BJ (cell line): ENCODE measurements at places on chromosomes 4 and X.

- no peak for DNase-seq
Measured at GRCh38 chr4:67871867-67872266, 11.9 kb downstream of the TMPRSS11D start.

- DNase-seq = no peak
Measured at GRCh38 chr4:165207016-165207430, 338 bp upstream of the KLHL2 start.

- no peak for DNase-seq
Measured at GRCh38 chr4:60611762-60612496, 588.2 kb upstream of the ADGRL3 start.

DNA sequence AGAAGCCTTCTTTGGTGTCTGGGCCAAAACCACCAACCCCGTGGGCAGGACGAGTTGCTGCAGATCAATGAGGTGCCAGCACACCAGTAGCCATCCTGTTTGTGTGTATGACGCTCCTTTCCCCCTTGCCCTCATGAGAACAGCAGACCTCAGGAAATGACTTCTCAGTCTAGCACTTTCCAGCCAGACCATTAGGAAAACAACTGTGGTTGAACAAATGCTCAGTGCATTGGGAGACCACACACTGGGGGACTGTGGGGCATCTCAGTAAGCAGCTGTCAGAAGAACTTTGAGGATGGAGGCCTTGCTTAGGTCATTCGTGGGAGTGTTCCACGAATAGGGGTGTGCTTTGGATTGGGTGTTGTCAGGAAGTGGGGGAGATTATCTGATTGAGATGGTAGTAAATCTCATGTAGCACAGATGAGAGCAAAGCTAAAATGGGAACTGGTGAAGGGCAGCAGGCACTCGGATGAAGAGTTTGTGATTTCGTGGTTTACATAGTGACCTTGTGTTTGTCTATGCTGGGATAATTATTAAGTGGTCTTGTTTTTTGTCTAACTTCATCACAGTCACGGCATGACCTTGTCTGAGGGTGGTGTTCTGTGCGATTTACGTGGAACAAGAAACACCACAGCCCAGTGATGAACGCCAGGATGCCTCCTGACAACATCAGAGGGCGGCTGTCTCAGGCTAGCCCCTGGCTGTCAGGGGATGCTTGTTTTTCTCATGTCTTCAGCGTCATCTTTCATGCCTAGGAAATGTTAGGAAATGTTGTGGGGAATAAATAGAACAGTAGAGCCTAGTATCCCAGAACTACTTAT is 70.1 kb downstream of the USP46 start:
- DNase-seq = no peak

DNA sequence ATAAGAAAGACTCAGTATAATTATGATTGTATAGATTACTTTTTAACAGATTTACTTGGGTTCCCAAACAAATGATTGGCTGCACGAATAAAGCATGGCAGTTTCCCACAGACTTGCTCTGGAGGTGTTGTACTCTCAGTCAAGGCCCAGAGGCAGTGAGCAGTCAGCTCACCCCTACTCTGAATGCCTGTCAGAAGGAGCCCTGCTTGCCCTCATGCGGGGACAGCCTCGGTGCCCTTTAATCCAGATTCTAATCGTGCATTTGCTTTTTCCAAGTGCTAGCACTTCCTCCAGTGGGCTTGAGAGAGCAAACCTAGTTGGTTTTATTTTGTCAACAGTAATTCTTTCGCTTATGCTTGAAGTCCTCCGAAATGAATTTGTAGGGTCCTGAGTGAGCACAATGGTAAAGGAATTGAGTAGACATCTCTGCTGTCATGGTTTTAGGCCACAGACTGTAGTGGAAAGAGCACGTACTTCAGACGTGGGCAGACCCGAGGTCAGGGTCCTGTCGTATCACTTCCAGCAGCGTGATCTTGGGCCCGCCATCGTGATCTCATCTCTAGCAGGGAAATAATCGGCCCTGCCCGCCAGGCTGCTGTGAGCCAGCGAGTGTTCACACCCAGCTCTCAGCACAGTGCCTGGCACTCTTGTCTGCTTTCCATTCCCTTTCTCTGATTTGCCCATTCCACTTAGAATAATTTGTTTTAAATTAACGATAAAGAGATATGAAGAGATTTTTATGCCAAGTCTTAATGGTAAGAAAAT is 48.3 kb downstream of the GRK4 start:
- DNase-seq = no peak

DNA sequence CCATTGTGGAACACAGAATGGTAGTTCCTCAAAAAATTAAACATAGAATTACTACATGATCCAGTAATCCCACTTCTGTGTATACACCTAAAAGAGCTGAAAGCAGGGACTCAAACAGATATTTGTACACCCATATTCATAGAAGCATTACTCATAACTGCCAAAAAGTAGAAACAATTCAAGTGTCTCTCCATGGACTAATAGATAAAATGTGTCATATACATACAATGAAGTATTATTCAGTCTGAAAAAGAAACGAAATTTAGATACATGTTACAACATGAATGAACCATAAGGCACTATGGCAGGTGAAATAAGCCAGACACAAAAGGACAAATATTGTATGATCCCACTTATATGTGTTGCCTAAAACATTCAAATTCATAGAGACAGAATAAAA is 145.1 kb downstream of the ANTXR2 start:
- DNase-seq = no peak

DNA sequence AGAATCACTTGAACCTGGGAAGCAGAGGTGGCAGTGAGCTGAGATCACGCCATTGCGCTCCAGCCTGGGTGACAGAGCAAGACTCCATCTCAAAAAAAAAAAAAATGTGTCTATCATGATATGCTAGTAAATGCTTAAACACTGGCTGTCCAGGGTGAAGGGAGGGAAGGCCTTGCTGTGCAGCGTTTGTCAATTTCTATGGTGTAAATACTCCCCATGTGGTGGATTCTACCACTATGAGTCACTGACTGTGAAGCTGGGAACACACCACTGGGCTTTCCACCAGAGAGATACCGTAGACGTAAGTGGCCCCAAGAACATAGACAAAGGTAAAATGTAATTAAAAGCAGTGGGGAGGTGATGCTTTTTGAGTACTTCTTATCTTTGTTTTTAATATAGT is 51.3 kb upstream of the LEF1 start:
- no peak for DNase-seq

DNA sequence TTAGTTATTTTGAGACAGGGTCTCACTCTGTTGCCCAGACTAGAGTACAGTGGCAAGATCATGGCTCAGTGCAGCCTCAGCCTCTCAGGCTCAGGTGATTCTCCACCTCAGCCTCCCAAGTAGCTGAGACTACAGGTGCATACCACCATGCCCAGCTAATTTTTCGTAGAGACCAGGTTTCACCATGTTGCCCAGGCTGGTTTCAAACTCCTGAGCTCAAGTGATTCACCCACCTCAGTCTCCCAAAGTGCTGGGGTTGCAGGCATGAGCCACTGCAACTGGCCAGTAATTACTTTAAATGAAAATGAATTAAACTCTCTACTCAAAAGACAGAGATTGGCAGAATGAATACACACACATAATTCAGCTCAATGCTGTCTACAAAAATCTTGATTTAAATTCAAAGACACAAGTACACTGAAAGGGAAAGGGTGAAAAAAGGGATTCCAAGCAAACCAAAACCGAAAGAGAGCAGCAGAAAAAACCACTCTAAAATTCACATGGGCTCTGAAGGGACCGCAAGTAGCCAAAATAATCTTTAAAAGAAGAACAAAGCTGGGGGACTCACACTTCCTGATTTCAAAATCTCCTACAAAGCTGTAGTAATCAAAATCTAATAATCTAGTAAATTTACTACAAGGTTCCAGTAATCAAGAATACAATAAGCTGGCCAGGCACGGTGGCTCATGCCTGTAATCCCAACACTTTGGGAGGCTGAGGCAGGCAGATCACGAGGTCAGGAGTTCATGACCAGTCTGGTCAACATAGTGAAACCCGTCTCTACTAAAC is 11.8 kb upstream of the SPON2 start:
- DNase-seq = no peak

- no peak for DNase-seq
Measured at GRCh38 chr4:128803783-128804182, 5.7 kb upstream of the JADE1 start.

- no peak for DNase-seq
Measured at GRCh38 chr4:182233310-182234090, 9.7 kb upstream of the TENM3 start.

DNA sequence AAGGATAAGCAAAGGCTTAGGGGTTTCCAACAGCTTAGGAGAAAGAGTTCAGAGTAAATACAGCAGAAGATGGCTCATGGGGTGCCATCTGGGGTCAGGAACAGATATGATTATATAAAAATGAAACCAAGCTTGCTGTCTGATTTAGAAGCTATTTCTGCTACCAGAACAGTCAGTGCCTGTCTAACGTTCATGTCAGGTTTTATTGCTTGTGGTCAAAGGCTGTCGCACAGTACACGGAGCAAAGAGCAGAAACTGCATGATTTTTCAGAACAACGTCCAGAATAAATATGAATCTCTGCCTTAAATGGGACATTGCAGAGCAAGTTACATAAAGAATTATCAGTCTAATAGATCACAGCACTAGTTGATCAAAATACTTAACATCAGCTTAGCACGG is 17.4 kb downstream of the CETN2 start:
- DNase-seq = no peak
